ENCODE measurements at places on chromosomes 6 and 20.

- no peak for DNase-seq
Measured at GRCh38 chr20:15673206-15673605, 900.0 kb downstream of the KIF16B start.

DNA sequence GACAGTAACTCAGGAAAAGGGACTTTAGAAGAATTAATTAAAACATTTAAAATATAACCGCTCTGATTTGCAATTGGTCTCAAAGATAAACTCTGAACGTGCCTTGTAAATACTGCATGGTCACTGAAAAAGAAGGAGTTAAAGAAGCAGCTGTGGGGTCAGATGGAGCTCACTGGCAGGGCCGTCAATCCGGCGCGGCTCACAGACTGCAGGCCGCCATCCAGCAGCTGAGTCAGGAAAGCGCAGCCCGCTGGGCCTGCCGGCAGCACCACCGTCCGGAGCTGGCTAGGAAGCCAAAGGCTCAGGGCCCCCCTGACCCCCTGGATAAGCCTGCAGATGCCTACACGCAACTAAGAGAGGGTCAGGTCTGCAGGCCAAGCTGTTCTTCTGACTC lies 54.2 kb upstream of the FRMD1 start:
- DNase-seq, result no peak

DNA sequence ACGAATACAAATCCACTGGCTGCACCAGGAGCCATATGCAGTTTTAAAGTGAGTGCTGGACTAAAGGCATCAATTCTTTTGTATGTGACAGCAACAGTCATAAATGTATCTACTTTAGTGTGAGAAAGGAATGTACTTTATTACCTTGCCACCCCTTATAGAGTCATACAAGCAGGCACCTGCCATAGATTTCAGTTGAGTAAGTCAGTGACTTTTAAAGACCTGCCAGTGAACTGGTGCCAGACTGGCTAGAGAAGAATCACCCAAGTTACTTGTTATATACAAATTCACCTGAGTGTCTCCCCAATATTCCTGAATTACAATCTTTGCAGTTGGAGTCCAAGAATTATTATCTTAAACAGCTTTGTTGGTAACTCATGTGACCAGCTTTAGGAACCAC lies 547.9 kb downstream of the COL12A1 start:
- no peak for DNase-seq

- DNase-seq, result no peak
Measured at GRCh38 chr6:36780442-36781177, 58.6 kb downstream of the CPNE5 start.

- DNase-seq, result no peak
Measured at GRCh38 chr6:128686084-128686483, 165.7 kb upstream of the PTPRK start.

GRCh38 chr6:148322704-148323103 lies 19.9 kb upstream of the SASH1 start:
- DNase-seq, result no peak

DNA sequence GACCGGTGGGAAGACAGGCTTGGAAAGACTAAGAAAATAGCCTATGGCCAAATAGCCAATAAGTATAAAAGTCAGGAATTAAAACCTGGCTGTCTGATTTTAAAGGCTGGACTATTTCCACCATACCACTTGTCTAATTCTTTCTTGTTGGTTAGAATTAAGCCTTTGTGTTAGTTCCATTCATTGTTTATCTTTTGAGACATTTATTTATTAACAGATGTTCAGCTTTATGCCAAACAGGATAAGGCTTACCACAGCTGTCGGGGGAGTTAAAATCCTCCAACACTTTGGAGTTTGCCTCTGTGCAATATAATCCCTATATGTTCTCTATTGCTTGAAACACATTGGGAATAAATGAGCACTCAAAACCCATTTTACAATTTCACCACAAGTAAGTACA lies 208.3 kb downstream of the TMEM200A start:
- no peak for DNase-seq

DNA sequence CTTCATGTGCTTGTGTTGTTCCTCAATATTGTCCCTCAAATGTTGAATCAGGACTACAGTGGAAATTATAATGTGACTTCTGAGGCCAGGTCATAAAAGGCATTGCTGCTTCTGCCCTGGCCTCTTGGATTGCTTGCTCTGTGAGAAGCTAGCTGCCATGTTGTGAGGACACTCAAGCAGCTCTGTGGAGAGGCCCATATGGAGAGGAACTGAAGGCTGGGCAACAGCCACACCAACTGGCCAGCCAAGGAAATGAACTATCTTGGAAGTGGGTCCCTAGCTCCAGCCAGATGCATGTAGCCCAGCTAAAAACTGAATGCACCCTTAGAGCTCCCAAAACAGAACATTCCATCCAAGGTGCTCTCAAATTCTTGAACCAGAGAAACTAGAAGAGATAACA lies 282.6 kb downstream of the BMP7 start:
- no peak for DNase-seq

DNA sequence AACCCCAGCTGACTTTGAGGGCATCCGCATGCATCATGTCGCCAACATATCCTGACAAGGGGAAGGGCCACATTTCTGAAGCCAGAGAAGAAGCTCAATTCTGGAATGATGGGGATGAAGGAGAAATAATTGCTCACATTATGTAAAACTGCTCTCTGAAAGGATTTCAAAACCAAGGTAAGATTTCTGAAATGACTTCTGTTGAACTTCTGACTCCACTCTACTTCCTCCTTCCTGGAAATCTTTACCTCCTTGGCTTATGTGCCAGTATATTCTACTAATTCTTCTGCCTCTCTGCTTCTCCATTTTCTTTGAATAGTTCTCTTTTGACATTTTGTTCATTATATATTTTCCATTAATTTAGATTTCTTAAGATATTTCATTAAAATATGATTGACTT lies 31.9 kb downstream of the HLA-DPB1 start:
- DNase-seq, result no peak

- DNase-seq, result no peak
Measured at GRCh38 chr20:24632581-24632980, 163.2 kb downstream of the SYNDIG1 start.

GRCh38 chr6:28413681-28414080 lies 14.1 kb upstream of the ZSCAN12 start:
- no peak for DNase-seq

DNA sequence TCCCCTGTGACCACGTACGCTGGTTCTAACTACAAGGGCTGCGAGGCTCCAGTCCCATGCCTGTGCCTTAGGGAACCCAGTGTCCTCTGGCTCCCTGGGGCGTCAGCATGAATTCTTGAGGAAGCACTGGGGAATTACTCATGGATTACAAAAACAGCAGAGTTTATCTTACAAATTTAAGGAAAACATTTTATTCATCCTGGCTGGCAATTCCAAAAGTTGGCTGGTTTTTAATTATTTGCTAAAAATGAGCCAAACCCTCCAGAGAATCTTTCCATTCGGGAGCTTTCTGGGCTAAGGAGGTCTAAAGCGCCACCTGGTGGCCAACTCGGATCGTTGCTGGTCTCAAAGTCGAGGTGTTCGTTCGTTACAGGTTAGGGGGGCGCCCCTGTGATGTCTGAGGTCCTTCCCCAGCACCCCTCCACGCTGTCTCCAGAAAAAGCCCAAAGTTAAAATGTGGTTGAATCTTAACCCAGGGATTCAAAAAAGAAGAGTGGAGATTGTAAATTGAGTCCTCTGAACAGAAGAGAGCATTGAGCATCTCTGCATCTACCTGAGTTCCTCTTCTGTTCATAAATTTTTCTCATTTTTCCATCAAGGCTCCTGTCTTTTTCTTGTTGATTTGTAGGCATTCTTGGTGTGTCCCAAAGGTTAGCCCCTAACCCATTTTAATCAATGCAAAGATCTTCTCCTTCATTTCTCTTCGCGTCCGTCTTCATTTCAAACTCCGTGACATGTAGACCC lies 99.4 kb downstream of the BFSP1 start:
- no peak for DNase-seq

DNA sequence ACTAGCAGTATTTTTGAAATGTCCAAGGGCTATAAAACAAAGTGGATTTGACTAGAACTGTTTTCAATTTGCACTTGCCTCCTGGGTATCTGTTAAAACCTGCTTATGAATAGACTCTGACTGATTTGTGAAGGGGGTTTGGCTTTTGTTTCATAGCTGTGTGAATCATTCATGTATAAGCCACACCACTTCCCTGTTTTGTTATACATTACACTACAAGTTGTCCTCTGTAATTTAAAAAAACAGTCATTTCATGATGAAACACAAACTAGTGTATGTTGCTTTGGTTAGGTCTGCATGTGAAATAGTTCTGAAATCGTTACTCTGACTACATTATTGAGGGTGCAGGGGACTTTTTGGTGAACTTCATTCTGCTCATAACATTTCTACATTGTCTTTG lies 121.7 kb downstream of the NKAIN2 start:
- DNase-seq, result no peak

DNA sequence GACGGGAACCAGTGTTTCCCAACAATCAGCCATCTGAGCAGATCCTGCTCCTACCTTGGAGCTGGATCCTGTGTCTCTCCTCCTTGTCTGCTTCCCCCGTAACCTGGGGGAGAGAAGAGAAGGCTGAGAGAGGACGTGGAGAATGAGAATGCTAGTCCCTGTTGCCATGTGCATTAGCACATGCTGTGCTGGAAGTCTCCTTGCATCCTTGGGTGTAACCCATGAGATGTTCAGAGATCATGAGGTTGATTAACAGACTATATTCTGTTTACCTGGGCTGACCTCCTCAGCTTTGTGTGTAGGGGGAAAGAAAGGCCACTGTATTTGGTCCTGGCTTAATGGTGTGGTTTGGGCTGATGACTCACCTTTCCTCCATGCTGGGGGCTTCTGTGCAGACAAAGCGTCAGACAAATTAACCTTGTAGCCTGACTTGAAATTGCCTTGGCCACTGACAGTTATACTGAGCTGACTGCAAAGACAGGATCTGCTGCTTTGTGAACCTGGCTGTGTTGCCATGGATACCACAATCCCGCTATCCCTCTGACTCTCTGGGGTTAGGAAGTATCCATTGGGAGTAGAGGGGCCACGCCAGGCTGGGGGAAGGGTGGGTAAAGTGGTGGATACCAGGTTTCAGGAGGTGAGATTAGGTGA lies 243.7 kb upstream of the CHD6 start:
- no peak for DNase-seq

Measured in stimulated activated CD8-positive, alpha-beta memory T cell treated with anti-CD3 and anti-CD28 coated beads, Interleukin-15, amount 100 ng/mL, for 4 hours (primary cell).